Activated CD4-positive, alpha-beta T cell treated with anti-CD3 and anti-CD28 coated beads for 36 hours (primary cell): ENCODE measurements at places on chromosomes 7 and 10. TPM values are rescaled to one million over a fixed set of nuclear protein-coding genes. Genes with fewer than 3 reads are reported as not detected.

The MSMB gene
- not detected for total RNA-seq

The ZNF511 gene
- total RNA-seq, result 58.1 TPM

The DPYSL4 gene
- 15.2 TPM for total RNA-seq

The GRM3 gene
- total RNA-seq, result not detected

The PNLIPRP1 gene
- not detected for total RNA-seq

The EPC1 gene
- 31.0 TPM for total RNA-seq

The ADGRA1 gene
- total RNA-seq, result not detected

The SPDYE1 gene
- not detected for total RNA-seq

The WDFY4 gene
- 0.07 TPM for total RNA-seq

The CALHM3 gene
- total RNA-seq, result not detected

The INA gene
- total RNA-seq, result 0.32 TPM

The FAM25C gene
- total RNA-seq, result not detected

The NKX1-2 gene
- not detected for total RNA-seq

The SLC13A4 gene
- not detected for total RNA-seq

The PTPN20 gene
- 2.0 TPM for total RNA-seq

The CLIP2 gene
- 1.4 TPM for total RNA-seq

The PCDH15 gene
- not detected for total RNA-seq

The TFEC gene
- total RNA-seq, result not detected

The BHLHA15 gene
- 0.23 TPM for total RNA-seq

The SPDYE2 gene
- total RNA-seq, result not detected

The SSC4D gene
- total RNA-seq, result 0.91 TPM
